ENCODE measurements at places on chromosomes 6 and 20.
A peak's percentile ranks its signal among the peaks of the same experiment; 100 is the strongest.

- no peak for DNase-seq
Measured at GRCh38 chr20:16955971-16956370, 207.8 kb downstream of the OTOR start.

DNA sequence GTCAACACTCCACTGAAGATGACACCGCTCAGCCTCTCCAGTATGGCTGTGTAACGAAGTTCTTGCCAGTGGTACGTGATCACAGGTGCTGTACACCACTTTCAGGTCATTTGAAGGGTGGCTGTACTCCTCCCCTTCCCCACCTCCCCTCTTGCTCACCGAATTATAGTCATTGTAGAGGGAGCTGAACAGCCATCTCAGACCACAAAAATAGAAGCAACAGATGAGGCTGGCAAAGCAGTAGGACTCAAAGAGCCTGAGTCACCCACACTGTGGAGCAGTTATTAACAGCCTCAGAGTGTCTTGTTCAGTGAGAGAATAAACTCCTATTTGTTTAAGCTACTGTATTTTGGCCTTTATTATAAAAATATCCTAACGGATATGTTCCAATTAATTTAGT, 192.5 kb upstream of the MCHR2 start:
- peak; percentile 67 for DNase-seq

DNA sequence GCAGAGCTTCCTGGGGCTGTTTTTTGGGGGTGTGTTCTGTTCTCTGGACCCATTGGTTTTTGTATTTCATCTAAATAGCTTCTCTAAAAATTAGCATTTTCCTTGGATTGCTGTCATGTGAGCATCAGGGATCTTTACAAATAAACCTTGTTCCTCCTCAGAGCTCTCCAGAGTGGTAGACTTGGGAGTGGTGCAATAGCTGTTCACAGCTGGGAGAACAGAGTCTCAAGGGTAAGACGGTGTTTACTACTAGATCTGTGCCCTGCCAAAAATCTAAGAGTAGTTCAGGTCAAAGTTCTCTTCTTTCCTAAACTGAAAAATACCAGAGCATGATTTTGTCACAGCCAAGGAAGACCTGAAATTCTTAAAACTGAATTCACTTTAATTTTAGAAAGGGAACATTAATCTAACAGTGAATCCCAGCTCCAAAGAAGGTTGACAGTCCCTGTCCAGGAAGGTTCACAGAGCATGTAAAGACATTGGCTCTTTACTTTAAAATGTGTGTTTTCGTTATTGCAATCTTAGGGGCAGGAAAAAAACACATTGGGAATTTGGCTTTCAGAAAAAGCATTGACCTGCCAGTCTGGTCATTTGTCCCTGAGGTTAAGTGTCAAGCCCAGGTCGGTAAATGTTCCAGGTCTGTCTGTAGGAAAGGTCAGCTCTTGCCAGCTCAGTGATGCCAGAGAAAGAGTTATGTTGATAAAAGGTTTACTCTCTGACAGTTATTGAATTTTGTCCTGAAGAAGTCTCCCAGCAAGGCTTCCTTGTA, 43.3 kb downstream of the VAPB start:
- DNase-seq, result no peak

- DNase-seq, result no peak
Measured at GRCh38 chr6:118324116-118324515, 224.0 kb upstream of the PLN start.

GRCh38 chr6:31354864-31355582, 2.0 kb downstream of the HLA-B start:
- no peak for DNase-seq

- DNase-seq, result no peak
Measured at GRCh38 chr6:138598562-138599173, 99.4 kb upstream of the NHSL1 start.

- no peak for DNase-seq
Measured at GRCh38 chr20:18971121-18971520, 157.5 kb downstream of the SCP2D1 start.

GRCh38 chr6:26196846-26197635, 109.8 kb downstream of the HFE start:
- DNase-seq, result peak; percentile 95

- DNase-seq, result no peak
Measured at GRCh38 chr6:49733680-49734079, 10.5 kb downstream of the CRISP3 start.

GRCh38 chr6:125098253-125098652, 55.3 kb upstream of the TPD52L1 start:
- no peak for DNase-seq

DNA sequence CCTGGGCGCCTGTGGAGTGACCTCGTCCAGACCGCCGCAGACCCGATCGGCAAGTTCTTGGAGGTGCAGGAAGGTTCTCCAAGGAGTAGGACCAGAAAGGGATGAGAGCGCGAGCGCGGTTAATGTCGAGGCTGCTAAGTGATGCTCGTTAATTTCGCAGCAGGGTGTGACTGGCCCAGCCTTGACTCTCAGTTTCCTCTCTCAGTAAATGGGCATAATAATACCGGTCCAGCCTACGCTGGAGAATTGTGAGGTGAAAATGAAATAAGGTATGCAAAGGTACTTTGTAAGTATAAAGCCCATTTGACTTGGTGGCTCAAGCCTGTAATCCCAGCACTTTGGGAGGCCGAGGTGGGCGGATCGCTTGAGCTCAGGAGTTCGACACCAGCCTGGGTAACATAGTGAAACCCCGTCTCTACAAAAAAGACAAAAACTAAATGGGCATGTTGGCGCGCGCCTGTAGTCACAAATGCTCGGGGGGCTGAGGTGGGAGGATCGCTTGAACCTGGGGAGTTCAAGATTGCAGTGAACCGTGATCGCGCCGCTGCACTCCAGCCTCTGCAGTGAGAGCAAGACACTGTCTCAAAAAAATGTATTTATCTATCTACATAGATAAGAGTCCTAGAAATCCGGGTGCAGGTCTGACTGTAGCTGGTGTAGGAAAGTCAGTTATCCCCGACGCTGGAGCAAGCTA, 634 bp upstream of the BTBD9 start:
- peak; percentile 6 for DNase-seq

GRCh38 chr6:41470029-41470330, 76.2 kb upstream of the FOXP4 start:
- DNase-seq, result peak; percentile 44

DNA sequence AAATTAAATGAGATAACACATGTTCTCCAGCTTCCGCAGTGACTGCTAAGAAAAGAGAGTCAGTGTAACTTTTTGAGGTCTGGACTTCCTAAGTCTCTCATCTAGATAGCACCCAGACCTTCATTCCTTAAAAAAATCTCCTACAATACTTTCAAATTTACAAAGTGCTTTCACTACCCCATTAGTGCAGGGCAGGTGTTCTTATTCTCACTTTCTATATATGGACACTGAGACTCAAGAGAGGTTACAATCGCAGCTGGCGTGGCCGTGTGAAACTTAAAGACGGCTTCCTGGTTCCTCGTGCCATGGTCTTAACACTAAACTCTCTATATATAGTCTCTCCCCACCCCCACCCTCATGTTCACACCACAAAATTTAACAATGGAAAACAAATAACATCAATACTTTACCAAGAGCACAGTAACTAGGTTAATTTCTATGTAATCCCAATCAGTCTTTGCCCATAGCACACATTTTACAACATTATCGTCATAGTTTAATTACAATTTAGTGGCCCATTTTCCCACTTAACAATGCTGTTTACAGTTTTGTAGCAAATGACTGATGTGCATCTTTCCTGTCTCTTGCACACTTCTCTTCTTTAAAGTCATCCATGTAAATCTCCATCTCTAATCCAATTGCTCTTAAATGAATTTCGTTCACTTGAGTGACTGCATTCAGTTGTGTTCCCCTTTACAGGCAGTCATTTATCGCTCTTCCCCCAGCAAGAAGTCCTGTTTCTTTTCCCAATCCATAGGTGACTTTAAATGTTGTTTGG, 78.8 kb upstream of the ARID1B start:
- DNase-seq, result no peak

DNA sequence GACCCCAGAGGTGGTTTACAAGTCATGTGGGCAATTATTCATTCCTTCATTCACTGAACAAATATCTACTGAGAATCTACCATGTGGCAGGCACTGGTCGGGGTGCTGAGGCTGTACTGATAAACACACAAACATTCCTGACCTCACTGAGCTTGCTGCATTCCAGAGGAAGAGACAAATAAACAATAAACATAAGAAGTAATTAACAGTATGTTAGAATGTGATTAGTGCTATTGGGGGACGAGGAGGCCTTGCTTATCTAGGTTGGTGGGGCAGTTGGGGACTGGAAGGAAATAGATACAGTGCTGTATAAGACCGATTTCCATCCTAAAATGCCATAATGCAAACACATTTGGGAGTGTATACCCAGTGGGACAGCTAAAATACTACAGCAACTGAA, 44.1 kb downstream of the MAK start:
- no peak for DNase-seq
